Stimulated activated CD4-positive, alpha-beta T cell treated with anti-CD3 and anti-CD28 coated beads, Interleukin-4, amount 100 ng/mL, for 24 hours (primary cell): ENCODE measurements at places on chromosomes 12 and 14.

GRCh38 chr12:122865268-122866231, 30.3 kb downstream of the HIP1R start:
- DNase-seq, result no peak

GRCh38 chr14:105118646-105119407, 49.7 kb downstream of the JAG2 start:
- no peak for DNase-seq

- no peak for DNase-seq
Observed at GRCh38 chr12:124639122-124639806, 71.9 kb upstream of the NCOR2 start.

DNA sequence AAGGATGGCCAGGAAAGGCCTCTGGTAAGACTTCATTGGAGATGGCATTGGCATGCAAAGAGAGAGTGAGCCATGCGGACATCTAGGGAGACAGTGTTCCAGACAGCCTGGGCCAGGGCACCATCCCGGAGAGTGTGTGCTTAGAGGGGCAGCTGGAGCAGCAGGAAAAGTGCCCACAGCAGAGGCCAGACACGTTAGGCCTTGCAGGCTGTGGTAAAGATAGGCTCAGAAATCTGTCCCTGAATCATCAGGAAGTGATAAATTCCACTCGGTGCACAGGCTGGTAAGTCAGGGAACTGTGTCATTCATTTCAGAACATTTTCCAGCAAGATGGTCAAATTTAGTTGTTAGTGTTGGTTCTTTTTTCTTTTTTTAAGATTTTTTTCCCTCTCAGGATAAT, 8.8 kb downstream of the GALNT16 start:
- no peak for DNase-seq

DNA sequence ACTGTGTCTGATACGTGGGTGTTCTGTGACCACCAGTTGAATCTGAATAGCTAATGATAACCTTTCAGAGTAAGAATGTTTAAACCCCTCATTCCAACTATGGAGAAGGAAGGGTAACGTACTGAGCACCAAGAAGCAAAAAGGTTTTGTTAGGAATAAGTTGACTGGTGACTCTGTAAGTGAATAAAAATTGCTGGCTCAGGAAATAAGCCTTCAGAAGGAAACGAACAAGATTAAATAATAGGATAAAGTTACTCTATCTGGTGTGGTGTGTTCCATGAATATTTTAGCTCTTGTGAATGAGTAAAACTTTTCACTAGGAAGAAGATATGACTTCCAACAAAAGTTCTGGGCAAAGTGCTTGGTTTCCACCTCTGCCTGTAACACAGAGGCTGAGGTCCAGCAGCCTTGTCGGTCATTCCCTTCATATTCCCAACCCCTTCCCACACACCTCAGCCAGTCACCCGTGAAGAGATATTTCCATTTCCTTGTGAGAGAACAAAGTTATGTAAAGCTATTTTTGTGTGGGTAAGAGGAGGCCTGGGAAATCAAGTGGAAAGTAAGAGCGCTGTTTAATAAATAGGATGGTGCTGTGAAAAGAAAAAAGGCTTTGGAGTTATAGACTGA, 47.1 kb downstream of the ARF6 start:
- DNase-seq, result no peak

GRCh38 chr12:70771581-70771980, 134.4 kb upstream of the PTPRB start:
- DNase-seq, result no peak

DNA sequence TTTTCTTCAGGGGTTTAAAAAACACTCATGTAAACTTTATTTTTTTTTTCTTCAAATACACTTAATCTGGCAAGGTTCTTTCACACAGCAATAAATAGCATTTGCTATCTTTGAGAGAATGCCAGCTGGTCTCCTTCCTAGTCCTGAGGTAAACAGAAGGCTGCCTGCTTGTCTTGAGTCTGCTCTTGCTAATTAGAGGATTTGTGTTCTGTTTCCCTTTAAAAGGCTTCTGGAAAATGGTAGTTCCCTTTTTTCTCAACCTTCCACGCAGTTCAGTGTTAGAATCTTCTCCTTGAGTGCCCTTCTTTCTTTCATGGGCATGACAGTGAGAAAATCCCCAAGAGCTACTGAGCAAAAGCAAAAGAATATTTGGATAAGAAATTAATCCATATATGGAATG, 92.3 kb upstream of the DCN start:
- no peak for DNase-seq

GRCh38 chr12:113241191-113242025, 20.1 kb downstream of the TPCN1 start:
- DNase-seq, result no peak

DNA sequence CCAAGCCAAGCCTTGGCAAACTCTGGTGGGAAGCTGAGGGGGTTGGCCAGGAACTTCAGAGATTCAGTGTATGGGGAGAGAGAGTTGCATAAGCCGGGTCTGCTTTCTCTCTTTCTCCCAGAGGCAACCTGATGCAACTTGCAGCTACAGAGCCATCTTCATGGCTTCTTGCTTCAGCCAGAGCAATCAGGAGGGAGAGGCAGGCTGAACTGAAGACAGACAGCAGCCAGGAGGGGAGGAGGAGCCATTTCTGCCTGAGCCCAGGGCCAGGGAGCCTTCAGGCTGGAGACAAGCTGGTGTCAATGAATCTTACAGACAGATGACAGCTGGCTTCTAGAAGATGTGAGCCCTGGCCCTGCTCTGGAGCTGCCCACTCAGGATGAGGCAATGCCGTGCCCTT, 18.7 kb downstream of the NPC2 start:
- DNase-seq, result no peak

DNA sequence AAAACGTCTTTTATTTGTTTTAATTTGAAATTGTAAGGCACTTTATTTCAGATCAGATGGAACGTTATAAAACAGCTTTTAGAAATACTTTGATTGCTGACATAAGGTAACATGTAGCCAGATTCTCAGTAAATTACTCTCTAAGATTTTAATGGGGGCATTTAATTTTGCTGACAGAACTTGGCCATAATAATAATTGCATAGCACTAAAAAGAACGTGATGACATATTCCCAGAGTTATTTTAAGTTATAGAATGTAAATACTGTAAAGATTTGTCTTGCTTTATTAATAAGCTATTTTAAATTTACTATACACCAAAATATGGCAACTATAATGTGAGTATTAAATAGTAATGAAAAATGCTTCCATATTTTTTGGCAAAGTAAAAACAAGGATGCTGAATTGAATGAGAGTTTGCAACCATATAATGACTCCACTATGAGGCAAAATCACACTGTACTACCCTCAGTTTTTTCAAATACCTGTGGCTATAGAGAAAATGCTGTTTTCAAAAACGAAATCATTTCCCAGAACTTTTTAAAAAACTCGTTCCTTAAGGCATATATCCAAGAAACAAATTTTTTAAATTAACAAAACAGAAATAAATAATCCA, 876 bp downstream of the LUM start:
- no peak for DNase-seq

GRCh38 chr12:50056639-50056976, 788 bp upstream of the ASIC1 start:
- no peak for DNase-seq

- DNase-seq, result no peak
Observed at GRCh38 chr14:32756775-32757174, 181.9 kb upstream of the NPAS3 start.

GRCh38 chr12:132044661-132045412, 95.1 kb downstream of the EP400 start:
- DNase-seq, result no peak

- no peak for DNase-seq
Observed at GRCh38 chr12:53505086-53505485, 2.2 kb downstream of the NPFF start.

- no peak for DNase-seq
Observed at GRCh38 chr12:18723752-18724151, 14.1 kb downstream of the PLCZ1 start.

- no peak for DNase-seq
Observed at GRCh38 chr12:132054983-132055382, 89.1 kb downstream of the DDX51 start.

DNA sequence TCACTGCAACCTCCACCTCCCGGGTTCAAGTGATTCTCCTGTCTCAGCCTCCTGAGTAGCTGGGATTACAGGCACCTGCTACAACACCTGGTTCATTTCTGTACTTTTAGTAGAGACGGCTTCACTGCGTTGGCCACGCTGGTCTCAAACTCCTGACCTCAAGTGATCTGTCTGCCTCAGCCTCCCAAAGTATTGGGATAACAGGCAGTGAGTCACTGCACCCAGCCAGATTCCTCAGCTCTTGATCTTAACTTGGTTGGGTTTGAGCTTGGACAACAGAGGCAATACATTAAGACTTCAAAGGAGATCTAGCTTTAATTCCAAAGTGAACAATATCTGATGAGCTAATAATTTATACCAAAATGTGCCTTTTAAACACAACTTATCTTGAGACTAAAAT, 5.6 kb downstream of the DAZAP2 start:
- no peak for DNase-seq

- no peak for DNase-seq
Observed at GRCh38 chr12:1643043-1643442, 14.0 kb downstream of the WNT5B start.

- DNase-seq, result no peak
Observed at GRCh38 chr12:122847921-122848421, 12.7 kb downstream of the HIP1R start.

GRCh38 chr12:127459687-127460086, 807.3 kb upstream of the TMEM132C start:
- DNase-seq, result no peak

DNA sequence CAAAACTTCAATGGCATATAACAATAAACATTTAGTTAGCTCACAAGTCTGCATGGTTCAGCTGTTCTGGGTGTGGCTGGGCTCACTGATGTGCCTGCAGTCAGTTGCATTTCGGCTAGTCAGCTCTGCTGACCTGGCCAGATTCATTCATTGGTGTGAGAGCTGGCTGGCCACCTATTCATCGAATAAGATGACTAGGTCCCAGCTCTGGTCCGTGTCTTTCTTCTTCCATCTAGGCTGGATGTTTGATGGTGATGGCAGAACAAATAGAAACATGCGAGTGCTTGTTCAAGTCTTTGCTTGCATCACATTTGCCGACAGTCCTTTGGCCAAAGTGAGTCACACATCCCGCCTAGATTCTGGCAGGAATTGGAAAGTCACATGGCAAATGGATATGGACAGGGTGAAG, 203.3 kb upstream of the CRY1 start:
- no peak for DNase-seq

- no peak for DNase-seq
Observed at GRCh38 chr14:55303125-55303499, 31.9 kb downstream of the FBXO34 start.

DNA sequence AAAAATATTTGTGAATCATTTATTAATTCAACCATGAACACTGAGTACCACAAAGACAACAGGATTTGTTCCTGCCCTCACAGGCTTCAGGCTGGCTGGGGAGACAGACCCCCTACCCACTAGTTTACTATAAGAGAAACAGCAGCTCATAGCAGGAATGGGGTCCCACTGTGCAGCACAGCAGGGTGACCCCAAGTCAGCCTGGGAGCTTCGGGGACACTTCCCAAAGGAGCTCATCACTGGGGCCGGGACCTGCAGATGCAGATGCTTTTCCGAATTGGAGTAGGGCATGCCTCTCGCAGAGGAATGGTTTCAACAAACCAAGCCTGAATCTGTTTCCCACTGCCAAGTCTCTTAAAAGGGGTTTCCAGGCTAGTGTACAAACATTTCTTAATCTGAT, 176.2 kb upstream of the PWP1 start:
- DNase-seq, result no peak

DNA sequence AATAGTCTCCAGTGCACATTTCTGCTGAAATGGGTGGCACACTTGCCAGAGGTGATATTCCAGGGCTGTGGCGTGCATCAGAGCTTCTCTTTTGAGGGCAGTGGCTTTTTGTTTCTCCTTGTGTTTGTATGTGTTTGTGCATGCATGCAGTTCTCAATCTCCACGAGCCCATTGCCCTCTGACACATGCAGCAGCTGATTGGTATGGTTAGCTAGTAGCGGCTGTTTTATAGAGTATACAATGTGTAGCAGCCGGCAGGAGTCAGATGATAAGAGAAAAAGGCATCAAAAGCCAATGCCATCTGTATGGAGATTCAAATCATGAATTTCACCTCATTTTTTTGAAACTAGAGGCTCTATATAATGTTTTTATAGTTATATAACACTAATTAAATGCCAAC, 616.9 kb upstream of the STXBP6 start:
- DNase-seq, result no peak

- no peak for DNase-seq
Observed at GRCh38 chr14:75579882-75580281, 1.5 kb downstream of the FLVCR2 start.

DNA sequence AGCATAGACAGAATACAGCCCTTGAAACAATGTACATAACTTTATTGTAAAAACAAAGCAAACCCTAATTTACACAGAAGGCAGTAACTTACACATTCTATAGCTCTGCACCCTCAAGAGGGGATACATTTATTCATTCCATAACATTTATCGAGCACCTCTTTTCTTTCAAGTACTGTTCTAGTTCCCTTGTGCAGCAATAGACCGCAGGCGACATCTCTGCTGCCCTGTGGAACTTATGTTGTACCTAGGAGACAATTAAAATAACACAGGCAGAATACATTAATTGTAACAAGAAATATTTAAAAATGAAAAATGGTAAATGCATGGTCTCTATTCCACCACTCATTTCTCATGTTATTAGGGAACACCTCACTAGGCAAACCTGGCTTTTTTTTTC, 1.4 kb upstream of the ARHGDIB start:
- no peak for DNase-seq

DNA sequence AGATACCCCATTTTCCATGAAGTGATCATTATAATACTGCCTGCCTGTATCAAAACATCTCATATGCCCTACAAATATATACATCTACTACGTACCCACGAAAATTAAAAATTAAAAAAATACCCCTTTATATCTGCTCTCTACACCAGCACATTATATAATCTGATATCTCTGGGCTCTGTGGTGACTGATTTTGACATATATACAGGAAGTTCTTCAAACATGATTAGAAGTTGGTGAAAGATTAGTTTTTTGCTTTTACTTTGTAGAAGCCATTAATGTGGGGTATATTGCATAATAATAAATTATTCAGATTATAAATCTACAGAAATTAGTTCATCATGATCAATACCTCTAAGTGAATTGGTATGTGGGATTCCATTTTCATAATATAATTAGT, 126.7 kb upstream of the MDM1 start:
- no peak for DNase-seq

- DNase-seq, result no peak
Observed at GRCh38 chr12:10293570-10294227, 14.0 kb upstream of the KLRD1 start.
